ENCODE measurements at places on chromosomes 3 and 15.
A peak's percentile ranks its signal among the peaks of the same experiment; 100 is the strongest.

GRCh38 chr3:63264716-63265115 is 13.4 kb upstream of the SYNPR start:
- DNase-seq, result no peak

GRCh38 chr3:127690823-127691452 is 18.2 kb downstream of the ABTB1 start:
- no peak for DNase-seq

- DNase-seq, result no peak
Observed at GRCh38 chr3:83023086-83023485, 1261.6 kb upstream of the GBE1 start.

- no peak for DNase-seq
Observed at GRCh38 chr15:88395241-88395640, 71.9 kb downstream of the MRPL46 start.

DNA sequence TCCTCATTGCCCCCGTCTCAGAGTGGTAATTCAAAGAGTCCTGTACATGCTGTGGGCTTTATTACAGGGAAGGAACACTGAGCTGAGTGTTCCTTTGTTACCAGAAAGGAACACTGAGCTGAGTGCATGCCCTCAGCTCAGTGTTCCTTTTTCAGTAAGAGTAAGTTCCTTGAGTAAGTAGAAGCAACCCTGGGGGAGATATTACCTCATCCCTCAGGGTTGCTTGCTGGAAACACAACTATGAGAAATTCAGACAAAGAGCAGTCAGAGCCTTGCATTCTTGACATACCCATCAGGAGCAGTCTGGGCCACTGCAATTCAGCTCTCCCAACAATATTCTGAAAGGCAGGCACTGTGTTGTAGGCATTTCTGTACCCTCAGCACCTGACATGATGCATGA is 17.0 kb downstream of the CHRM5 start:
- no peak for DNase-seq

GRCh38 chr3:183825456-183826161 is at the start of gene MAP6D1:
MAP6D1 (minus strand) TSS chr3:183825577; CDS start chr3:183825547, 30 bp downstream.
- peak; percentile 58 for DNase-seq

DNA sequence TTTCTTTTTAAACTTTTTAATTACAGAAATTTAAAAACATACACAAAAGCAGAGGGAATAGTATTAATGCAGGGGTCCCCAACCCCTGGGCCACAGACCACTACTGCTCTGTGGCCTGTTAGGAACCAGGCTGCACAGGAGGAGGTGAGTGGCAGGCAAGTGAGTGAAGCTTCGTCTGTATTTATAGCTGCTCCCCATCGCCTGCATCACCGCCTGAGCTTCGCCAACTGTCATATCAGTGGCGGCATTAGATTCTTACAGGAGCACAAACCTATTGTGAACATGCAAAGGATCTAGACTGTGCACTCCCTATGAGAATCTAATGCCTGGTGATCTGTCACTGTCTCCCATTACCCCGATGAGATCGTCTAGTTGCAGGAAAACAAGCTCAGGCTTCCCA is 22.4 kb downstream of the CCR9 start:
- DNase-seq, result no peak

GRCh38 chr15:85289677-85290365 is 90.6 kb upstream of the AKAP13 start:
- DNase-seq, result peak; percentile 66

DNA sequence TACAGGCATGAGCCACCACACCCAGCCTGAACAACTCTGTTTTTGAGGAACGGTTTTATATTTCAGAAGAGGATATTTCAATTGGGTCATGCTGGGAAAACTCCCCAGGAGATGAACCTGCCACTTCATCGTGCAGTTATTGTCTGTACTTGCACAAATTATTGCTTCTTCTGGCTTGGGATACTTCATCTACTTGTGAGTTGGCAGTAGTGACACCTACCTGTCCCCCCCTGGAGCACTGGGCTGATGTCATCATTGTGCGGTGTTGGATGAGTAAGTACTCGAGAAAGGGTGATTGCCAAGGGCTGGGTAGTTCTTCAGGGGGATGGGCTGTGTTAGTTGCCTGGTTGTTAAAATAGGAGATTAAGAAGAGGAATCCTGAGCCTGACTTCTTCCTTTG is 85.1 kb upstream of the SAMMSON start:
- DNase-seq, result no peak

- no peak for DNase-seq
Observed at GRCh38 chr3:197356275-197356674, 57.9 kb upstream of the DLG1 start.

DNA sequence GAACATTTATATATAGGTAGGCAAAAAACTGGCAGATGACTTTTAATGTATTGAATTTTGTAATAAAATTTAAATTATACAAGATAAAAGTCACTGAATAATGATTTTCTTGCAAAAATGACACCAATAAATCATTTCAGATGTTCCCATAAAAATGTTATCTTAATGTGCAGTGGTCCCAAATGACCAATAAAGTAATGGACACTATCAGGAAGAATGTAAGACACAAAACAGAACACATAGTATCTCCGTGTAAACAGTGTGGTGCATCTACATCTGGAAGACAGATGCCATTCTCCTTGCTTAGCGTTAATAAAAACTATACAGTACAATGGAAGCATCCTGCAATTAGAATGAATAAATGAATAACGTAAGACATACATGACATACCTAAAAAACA is 41.5 kb downstream of the FGF7 start:
- no peak for DNase-seq

DNA sequence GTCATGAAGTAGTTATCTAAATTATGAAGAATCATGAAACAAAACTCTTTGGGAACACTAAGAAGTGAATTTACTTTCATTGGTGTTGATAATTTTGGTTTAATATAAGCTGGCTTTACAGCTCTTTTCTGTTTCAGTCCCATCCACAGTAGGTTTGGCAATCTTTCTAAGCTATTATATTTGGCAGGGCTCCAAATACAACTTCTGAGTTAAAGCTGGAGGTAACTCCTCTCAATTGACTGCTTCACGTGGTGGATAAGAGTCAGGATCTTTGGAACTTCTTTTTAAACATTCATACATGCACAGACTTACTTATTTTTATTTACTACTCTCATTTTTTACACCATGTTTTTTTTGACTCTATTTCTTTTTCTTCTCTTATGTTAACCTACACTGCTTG is 106.5 kb upstream of the EPHA3 start:
- DNase-seq, result no peak

GRCh38 chr3:194166682-194167479 is 30.9 kb downstream of the HES1 start:
- DNase-seq, result no peak

GRCh38 chr3:172454180-172454579 is 5.9 kb upstream of the GHSR start:
- no peak for DNase-seq

DNA sequence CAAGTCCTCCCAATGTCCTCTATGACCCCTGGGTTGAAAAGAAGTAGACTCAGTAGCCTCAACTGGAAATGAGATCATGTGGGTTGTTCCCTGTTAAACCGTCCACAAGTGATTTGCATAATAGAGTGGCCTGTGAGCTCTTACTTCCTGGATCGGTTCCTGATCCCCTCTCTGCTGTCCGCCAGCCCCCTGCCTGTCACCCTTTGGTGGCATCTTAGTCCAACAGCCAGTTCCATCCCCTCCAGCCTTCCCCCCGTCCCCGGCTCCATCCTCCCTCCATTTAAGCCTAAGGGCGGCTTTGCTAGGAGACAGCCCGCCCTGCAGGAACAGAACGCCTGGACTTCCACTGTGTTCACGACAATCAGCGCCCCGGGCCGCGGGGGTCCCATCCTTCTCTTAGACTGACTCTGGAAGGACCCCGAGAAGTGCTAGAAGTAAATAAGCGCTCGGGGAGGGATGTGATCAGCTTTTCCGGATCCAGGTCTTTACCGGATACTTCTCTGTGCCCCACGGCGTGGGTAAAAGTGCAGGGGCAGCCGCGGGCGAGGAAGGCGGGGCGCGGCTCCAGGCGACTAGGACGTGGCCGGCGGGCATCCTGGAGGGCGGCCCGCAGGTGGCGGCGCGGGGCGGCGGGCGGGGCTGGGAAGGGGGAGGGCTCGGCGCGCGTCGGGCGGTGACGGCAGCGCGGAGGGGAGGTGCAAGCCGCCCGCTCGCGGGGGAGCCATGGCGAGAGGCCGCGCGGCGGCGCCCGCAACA is 51.2 kb upstream of the ULK4 start:
- DNase-seq, result peak; percentile 25

DNA sequence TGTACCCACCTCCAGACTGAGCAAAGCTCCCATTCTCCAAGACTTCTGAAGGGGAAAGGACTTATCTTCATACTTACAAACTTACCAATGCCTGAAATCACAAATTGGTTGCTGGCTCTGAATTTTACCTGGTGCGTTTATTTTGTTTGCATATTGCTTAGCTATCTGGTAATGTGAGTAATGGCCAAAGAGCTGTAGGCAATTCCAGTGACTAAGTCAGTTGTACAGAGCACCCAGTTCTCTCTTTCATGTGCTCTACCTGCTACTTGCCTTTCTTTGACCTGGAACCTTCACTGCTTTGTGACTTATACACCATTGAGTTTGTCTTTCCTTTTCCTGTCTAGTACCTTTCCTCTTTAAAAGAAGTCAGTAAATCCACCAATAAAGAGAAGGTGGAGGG is 755.9 kb upstream of the LMCD1 start:
- no peak for DNase-seq

DNA sequence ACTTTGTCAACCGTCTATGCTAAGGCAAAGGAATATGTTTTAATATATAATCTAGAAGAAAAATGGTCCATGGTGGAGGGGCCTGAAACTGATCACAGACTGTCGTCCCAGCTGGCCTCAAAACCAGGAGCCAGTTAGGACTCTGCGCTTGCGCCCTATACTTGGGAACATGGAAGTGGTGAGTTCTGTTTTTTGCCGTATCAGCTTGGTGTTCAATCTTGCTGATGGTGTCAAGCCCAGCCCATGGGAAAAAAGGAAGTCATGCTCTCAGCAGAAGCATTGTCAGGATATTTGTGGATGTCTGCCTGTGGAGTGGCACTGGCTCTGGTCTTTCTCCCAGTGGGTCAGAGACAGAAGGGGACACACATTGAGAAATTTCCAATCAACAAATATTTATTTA is 342.0 kb upstream of the CTDSPL start:
- DNase-seq, result no peak

GRCh38 chr3:41955192-41955591 is 6.7 kb downstream of the ULK4 start:
- DNase-seq, result no peak

DNA sequence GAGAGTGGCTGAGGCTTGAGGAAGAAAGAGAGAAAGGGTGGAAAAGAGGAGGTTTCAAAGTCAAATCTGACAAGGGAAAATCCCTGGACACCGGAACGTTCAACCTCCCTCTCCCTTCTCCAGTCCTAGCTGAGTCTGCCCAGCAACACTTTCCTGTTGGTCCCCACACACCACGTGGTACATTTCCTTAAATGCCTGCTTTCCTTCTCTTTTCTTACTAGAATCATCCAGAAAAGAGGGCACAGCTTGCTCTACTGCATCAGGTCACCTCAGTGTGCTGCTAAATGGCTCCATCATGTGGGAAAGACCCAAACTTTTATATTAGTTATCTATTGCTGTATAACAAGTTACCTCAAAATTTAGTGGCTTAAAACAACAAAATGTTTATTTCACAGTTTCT is 181.2 kb downstream of the NECTIN3 start:
- no peak for DNase-seq

DNA sequence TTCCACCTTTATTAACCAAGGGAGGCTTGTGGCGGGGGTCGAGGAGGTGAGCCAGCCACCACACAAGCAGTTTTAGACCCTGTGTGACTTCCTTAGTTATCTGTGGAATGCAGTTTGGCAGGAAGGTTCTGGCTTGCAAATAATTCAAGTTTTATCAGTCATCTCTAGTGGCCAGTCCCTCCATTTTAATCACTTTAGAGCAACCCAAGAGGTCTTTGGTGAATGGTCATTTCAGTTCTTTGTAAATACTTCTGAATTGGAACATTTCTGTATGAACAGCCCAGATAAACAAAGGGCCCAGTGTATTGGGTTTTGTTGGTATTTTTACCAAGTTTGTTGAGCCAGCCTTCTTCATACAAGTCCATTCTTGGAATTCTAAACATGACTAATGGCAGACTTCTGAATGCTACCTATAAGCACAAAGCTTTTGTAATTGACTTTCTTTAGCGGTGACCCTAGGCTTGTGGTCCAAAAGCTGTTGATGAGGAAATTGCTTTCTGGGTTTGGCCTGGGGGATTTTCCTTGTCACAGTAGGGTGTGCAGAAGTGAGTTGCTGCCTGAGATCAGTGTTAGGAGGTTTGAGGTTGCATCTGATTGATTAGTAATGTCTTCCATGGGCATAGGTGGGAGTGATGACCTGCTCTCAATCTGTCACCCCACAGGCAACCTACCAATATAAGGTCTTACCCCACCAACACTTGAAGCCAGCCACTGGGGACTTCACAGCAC is 193.3 kb upstream of the TOPAZ1 start:
- no peak for DNase-seq

Data from NCI-H774 (cell line).